ENCODE measurements at places on chromosomes 16 and 17.
A peak's percentile ranks its signal among the peaks of the same experiment; 100 is the strongest.

GRCh38 chr17:9256751-9257629 lies 235.7 kb downstream of the NTN1 start:
- DNase-seq: no peak

GRCh38 chr16:13153696-13154095 lies 252.3 kb downstream of the SHISA9 start:
- DNase-seq: peak; percentile 67

DNA sequence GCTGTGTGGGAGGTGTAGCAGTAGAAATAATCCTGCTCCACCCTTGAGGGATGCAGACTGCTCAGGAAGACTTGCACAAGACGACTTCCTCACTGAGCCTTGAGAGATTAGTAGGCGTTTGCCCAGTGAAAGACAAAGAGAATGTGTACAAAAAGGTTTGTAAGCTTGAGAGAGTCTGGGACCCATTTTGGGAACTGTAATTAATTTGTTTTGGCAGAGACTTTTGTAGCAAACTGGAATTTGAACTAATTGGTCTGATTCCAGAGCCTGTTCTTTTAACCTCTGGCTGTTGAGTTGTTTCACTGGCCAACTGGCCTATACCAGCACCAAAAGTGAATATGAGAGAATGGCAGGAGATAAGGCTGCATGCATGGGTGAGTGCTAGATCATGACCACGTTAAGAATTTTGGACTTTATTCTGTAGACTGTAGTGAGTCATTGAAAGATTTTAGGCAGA lies 75.5 kb downstream of the AATF start:
- no peak for DNase-seq

- no peak for DNase-seq
These were observed 1.3 kb downstream of the ASPSCR1 start for GRCh38 chr17:81978524-81979298.

- no peak for DNase-seq
These were observed 4.4 kb downstream of the CBX4 start for GRCh38 chr17:79834565-79835469.

DNA sequence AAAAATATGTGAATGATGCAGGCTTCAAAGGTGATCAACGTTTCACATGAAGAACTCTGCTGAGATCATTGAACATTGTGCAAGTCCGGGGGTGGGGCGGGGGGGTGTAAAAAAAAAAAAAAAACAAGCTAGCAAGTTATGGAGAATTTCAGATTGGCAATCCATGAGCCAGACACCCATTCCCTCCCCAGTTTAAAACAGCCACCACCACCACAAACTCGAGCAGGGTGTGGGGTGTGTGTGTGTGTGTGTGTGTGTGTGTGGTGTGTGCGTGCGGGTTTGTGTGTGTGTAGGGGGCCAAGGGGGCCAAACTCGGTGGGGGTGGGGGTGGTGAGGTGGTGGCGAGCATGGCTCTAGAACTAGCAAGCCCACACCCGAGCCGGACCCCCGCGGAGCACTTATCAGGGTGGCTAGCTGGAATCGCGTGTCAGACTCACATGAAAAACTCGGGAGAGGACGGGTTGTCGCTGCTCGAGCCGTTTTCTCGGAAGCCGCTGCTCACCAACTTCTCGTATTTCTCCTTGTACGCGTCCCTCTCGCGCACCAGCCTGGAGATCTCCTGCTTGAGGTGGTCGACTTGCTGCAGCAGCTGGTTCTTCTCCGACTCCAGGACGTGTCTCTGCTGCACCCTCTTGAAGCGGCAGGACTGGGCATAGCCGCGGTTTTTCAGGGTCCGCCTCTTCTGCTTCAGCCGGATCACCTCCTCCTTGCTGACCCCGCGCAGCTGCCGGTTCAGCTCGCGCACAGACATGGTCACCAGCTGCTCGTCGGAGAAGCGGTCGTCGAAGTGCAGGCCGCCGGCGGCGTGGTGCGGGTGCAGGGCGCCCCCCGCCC lies 2.0 kb downstream of the MAF start:
- DNase-seq: peak; percentile 26

DNA sequence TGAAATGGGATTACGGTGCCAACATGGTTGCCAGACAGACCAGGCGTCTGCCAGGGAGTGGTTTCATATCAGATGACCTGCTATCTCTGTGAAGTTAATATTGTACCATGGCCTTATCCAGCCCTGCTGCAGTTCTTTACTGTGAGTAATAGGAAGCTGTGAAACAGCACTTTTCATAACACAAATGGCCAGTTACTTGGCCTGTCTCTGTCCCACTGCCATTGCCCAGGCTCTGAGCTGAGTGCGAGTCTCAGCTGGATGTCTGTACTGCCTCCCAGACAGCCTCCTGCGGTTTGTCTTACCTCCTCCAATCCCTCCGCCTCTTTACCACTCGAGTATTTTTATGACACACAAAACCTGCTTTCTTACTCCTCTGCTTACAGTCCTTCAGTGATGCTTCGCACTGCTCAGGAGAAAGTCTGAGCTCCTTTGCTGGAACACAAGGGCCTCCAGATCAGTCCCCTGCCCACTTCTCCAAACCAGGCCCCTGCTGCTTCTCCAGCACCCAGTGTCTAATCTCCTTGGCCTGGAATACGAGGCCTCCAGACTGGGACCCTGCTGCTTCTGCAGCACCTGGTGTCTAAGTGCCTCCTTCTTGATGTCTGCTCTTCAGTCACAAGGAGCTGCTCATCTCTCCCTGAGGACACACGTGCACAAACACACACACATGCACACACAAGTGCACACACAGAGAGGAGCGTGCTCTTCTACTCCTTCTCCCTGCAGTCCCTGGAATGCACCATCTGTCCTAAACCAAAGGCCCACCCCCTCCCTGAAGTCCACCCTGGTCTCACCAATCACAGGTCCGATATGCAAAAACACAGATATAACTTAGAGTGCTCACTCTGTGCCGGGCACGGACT lies 17.1 kb upstream of the RHOT1 start:
- DNase-seq: no peak

- no peak for DNase-seq
These were observed 1.5 kb downstream of the NTN1 start for GRCh38 chr17:9022573-9023391.

GRCh38 chr16:27317320-27317719 lies 3.5 kb downstream of the IL4R start:
- no peak for DNase-seq

DNA sequence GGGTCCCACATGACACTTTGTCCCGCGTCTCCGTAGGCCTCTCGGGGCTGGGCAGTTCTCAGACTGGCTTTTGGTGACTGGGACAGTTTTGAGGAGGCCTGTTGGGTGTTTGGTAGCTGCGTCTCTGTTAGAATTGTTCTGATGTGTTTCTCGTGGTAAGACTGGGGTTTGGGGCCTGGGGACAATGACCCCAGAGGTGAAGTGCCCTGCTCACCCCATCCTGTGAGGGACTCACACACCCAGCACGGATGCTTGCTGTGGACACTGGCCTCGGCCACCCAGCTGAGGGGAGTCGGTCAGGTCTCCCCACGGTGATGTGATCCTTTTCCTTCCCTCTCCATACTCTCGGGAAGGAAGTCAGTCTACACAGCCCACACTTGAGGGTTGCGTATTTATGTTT lies 50.3 kb downstream of the METRNL start:
- DNase-seq: no peak

- no peak for DNase-seq
These were observed 14.7 kb downstream of the KCTD19 start for GRCh38 chr16:67311607-67312488.

GRCh38 chr17:14428648-14429029 lies 127.8 kb downstream of the HS3ST3B1 start:
- no peak for DNase-seq

DNA sequence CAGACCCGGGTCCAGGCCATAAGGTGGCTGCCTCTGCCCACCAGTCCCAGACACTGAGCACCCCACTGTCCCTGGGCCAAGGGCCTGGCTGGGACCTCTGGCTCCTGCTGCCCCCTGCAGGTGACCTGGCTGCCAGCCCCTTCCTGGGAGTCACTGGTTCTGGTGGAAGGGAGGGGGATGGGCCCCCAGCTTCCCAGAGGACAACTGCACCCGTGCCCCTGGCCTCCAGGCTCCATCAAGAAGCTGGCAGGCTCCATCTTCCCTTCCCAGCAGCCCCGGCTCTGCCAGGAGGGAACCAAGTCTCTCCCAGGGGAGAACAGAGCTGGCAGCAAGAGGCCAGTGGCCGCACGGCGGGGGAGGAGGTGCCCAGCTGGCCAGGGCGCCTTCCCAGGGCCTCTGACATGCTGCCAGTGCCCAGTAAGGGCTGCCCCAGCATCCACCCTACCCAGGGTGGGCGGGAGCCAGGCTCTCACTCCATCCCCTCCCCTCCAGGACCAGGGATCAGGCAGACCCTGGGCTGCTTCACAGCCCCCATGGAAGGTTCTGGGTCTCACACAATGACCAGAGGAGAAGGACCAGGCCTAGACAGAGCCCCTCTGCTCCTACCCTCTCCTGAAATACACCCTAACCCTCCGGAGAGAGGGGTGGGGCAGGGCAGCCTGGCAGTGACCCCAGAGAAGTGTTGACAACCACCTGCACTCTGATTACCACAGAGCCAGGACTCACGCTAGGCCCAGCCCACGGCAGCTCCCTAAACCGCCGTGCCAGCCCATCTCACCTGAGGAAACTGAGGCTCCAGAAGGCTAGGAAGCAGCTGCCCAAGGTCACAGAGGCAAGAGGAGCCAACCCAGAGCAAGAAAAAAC lies 3.6 kb downstream of the CLUH start:
- no peak for DNase-seq

- DNase-seq: no peak
These were observed 43.9 kb upstream of the KDM6B start for GRCh38 chr17:7790150-7790549.

- peak; percentile 87 for DNase-seq
These were observed 2.5 kb upstream of the GSE1 start for GRCh38 chr16:85610446-85611193.

GRCh38 chr16:30184096-30184890 lies 891 bp downstream of the CORO1A start:
- peak; percentile 9 for DNase-seq

GRCh38 chr17:34368946-34369500 lies 6.0 kb upstream of the CCL1 start:
- no peak for DNase-seq

DNA sequence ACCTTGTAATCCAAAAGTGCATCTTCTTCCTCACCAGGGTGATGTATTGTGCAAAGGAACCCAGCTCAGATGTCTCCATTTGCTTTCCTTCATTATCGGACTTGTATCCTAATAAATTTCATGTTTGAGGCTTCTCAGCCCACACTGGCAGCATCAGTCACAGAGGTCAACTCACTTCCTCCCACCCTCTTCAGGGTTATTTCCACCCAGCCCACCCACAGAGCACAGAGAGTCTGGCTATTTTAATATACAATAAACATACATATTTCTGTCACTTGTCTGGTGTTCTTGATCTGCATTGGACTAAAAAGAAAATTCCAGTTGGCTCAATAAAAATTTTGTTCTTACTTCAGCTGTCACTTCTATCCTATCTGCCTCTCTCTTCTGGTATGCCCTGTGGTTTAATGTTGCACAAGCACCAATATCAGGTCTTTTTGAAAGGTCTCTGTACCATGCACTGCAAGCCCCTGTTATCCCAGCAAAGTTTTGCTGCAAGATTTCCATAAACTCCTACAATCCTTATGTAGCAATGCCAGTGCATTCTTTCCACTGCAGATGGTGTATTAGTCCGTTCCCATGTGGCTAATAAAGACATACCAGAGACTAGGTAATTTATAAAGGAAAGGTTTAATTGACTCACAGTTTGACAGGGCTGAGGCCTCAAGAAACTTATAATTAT lies 201.8 kb downstream of the CDH11 start:
- no peak for DNase-seq

- no peak for DNase-seq
These were observed 34.4 kb downstream of the ZCCHC14 start for GRCh38 chr16:87458424-87458915.

- no peak for DNase-seq
These were observed 9.6 kb downstream of the FTO start for GRCh38 chr16:53713403-53714204.

DNA sequence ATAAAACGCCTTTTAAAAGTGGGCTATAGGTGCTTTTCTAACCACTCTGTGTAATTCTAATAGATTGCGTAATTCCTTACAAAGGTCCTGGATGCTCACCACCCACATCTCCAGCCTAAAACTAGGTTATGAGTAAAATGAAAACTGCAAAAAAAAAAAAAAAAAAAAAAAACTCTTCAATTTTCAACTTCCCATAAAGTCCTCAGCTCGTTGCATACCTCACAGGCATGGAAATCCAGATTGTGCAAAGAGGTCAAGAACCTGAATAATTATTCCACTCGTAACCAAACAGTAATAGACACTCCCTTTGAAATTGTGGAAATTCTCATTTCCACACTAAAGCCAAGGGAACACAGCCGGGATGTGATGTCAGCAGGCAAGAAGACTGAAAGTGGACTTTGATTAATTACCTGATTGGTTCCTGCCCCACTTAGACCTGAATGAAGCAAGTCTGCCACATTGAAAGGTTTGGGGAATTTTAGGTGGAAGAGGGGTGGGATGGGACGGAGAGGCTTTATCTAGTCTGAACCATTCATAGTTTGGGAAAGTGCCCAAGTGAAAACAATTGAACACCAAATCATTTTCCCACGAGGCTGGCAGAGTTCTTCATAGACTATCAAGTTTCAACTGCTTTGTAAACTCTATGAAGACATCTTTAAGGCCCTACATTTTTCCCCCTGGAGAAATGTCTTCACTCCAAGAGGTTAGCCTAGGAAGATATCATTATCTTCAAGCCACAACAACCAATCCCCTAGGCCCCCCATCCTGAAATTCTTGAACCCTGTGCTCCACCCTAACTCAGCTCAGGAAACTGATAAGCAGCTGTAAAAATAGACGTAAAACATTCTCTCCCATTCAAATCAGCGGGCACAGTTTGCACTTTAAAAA lies 49.1 kb upstream of the TANC2 start:
- peak; percentile 21 for DNase-seq

GRCh38 chr16:28042811-28043210 lies 20.7 kb downstream of the GSG1L start:
- no peak for DNase-seq

DNA sequence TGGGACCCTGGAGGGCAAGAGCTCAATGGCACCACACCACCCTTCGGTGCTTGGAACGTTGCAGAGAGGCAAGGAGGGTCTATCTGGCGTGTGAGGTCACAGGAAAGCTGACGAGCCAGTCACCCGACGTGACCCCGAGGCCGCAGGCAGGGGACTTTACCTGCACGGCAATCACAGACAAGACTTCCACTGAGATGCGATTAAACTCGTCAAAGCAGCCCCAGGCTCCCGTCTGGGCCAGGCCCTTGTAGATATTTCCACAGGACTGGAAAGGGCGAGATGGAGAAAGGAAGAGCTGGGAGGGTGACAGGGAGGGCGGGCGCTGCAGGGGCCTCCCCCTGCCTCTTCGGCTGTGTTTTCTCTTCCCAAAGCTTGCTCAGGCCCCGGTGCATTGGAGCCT lies 78.3 kb downstream of the DNAH17 start:
- DNase-seq: no peak

GRCh38 chr16:74892574-74893461 lies 92.1 kb downstream of the WDR59 start:
- DNase-seq: no peak

- DNase-seq: no peak
These were observed 18.1 kb upstream of the TMEM132E start for GRCh38 chr17:34561328-34561727.

DNA sequence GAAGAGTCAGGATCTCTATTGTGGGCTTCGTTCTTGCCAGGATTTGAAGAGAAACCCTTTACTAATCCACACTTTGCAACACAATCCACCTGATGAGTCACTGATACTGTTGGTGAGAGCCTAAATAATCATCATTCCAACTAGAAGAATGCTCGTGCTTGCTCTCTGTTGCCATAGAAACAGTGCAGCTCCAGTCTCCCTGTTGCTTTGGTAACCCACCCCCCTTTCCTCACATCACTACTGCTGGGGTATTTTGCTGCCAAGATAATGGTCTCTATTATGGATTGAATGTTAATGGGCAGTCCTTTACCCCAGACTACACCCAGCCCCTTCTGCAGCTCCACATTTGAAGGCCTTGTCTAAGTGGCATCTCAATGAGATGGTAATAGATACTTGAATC lies 190.4 kb downstream of the ABCC12 start:
- DNase-seq: no peak

Measured in NCI-H2171 (cell line).